Astrocyte (in vitro differentiated cells and primary cell): ENCODE measurements at places on chromosomes 16 and 17.

DNA sequence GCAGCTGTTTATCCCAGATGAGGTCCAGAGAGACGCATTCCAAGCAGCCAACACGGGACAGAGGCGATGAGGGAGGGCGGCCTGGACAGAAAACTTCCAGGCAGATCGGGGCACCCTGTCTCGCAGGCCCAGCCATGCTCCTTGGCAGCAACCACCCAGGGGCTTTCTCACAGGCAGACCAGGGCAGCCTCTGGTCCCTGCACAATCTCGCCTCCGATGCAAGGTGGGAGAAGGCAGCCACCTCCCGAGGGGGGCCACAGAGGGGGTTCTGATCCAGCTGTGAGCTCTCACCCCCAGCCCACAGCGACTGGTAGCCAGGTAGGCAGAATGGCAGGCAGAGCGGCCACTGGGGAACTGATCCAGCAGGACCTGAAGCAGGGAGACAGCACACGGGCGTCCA, 48.7 kb downstream of the LMF1 start:
- DNase-seq = no peak

- no peak for DNase-seq
Measured at GRCh38 chr17:75135946-75136345, 4.4 kb upstream of the NT5C start.

DNA sequence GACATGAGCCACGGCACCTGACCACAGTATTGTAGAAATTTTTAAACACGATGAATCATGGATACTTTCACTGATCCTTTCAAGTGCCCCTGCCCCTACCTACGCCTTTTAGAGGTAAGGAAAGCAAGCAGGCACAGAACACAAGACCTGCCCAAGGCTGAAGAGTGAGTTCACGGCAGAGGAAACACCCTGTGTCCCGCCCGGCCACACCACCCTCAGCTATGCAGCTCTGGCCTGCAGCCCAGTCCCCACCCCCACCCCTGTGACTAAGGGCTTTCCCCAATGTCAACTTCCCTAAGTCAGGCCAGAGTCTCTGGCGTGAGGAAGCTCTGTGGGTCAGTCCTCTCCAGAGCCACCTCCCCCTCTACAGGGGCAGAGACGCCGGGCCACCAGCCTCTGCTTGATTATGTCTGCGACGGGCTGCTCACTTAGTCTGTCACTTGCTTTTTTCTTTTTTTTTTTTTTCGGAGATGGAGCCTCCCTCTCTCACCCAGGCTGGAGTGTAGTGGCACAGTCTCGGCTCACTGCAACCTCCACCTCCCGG, 8.4 kb downstream of the SLC16A5 start:
- DNase-seq = peak; percentile 68

DNA sequence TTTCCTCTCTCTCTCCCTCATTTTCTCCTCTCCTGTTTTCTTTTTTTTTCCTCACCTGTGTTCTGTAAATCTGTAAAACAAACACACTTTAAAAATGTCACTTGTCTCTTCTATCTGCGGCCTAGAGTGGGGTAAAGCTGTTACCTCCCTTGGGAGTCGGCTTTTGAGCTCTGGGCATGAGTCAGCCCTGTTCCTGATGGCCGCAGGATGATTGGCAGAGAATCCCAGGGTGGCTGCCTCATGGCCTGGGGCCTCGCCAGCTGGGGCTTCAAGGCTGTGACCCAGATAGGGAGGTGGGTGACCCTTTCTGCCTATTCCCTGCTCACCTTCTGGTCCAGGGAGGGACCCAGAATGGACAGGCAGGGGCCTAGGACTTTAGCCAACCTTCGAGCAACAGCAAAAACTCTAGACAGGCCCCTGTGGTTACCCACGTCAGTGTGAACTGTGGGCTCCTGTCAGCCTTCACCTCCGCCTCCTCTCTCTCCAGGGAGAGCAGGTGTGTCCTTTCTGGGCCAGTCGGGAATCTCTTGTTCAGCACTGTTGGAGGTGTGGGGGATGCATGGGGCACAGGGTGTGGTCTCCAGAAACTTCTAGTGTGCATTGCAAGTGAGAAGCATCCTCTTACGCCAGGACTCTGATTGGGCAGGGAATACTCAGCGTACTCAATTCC, 87.4 kb downstream of the RAP1GAP2 start:
- peak; percentile 38 for DNase-seq
